ENCODE measurements at places on chromosomes 2 and 18. TPM values are rescaled to one million over a fixed set of nuclear protein-coding genes. Genes with fewer than 3 reads are reported as not detected.

FOXD4L1 gene
- not detected for total RNA-seq

OTOS gene
- total RNA-seq = not detected

ONECUT2 gene
- 0.09 TPM for total RNA-seq

HOXD9 gene
- 3.4 TPM for total RNA-seq

TXNDC9 gene
- 46.3 TPM for total RNA-seq

ZDBF2 gene
- 5.9 TPM for total RNA-seq

C2orf78 gene
- total RNA-seq = not detected

PTPRN gene
- total RNA-seq = not detected

UGT1A5 gene
- 5.2 TPM for total RNA-seq

PER2 gene
- total RNA-seq = 14.3 TPM

GRB14 gene
- not detected for total RNA-seq

NLRC4 gene
- 0.57 TPM for total RNA-seq

MFF gene
- total RNA-seq = 85.7 TPM

ST6GAL2 gene
- total RNA-seq = 3.1 TPM

ALK gene
- 0.19 TPM for total RNA-seq

GLI2 gene
- 1.3 TPM for total RNA-seq

COL4A4 gene
- total RNA-seq = 2.3 TPM

HNMT gene
- total RNA-seq = 41.6 TPM

TRIM54 gene
- not detected for total RNA-seq

SERPINB11 gene
- 13.5 TPM for total RNA-seq

All from esophagus squamous epithelium (tissue), 5 donors.